ENCODE measurements at places on chromosomes 1 and 21. TPM values are rescaled to one million over a fixed set of nuclear protein-coding genes. Genes with fewer than 3 reads are reported as not detected.

Gene SELENBP1
- polyA plus RNA-seq: 146 TPM

Gene INAVA
- 23.7 TPM for polyA plus RNA-seq

DNA sequence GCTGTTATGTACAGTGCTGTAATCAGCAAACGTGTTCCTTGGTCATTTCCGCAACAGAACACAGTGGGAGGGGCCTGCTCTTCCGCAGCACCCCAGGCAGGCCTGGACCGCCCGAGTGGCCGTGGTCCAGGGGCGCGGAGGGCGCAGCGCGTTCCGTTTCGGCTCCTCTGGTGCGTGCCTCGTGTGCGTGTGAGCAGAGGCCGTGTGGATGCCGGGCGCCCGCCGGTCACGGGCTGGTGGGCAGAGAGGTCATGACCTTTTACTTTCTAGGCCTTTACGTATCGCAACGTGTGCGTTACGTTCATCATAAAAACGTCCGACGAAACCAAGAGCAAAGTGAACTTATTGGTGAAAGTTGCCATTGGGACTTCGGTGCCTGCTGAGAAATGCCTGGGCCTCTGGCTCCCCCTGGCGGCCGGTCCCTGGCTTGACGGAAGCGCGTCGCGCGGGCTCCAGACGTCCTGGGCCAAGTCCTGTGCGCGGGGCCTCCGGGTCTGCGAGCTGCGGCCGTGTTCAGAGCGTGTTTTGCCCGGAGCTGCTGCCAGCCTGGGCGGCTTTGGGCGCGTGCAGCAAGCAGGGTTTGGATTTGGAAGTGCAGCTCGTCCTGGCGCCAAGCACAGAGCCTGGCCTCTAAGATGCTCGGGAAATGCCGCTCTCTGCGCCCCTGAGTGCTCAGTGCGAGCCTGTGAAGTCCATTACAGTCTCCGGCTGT lies 34.4 kb downstream of the COL18A1 start:
- peak; percentile 87 for DNase-seq

DNA sequence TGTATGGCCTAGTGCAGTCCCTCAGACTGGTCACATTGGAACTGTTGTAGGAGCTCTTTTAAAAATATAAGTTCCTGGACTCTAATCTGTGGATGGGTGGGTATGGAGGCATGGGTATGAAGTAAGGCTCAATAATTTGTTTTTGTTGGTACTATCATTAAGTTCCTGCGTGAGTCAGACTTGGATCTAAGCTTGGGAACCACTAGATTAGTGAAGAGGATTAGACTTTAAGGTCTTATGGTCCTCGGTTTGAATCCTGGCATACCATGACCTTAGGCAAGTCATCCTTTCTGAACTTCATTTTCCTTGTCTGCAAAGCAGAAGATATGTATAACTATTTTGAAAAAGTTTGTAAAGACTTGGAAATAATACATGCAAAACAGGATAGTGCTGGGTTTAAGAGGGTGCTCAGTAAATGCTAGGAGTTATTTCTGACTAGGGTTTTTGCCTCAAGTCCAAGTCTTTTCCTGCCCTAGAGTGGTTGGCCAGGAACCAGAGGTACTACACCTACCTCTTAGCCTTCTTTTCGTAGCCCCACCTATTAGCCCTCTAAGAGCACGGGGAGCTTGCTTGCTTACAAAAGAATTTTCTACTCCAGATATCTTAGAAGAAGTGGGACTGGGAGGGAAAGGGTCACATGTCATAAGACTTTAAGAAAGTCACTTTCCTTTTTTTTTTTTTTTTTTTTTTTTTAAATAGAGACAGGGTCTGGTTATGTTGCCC lies 38.6 kb upstream of the METTL18 start:
- DNase-seq: no peak

GRCh38 chr1:229531326-229531725 lies 23.2 kb upstream of the NUP133 start:
- DNase-seq: no peak

DNA sequence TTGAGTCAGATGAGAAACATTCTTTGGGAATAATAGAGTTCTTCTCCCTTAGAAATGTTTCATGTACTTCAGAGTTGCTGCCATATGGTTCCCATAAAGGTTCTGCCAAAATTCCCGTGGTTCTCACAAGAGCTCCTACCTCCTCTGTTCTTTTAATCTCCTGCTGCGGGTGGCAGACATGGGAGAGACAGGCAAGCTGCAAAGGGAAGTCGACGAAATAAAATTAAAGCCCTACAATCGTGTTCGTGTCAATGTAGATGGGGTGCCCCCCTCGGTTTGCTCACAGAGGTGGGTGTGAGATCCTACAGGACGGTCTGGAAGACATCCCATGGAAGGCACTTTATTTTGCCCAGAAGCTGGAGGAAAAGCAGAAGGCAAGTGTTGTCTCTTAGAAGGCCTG lies 276.0 kb downstream of the RWDD3 start:
- no peak for DNase-seq

DNA sequence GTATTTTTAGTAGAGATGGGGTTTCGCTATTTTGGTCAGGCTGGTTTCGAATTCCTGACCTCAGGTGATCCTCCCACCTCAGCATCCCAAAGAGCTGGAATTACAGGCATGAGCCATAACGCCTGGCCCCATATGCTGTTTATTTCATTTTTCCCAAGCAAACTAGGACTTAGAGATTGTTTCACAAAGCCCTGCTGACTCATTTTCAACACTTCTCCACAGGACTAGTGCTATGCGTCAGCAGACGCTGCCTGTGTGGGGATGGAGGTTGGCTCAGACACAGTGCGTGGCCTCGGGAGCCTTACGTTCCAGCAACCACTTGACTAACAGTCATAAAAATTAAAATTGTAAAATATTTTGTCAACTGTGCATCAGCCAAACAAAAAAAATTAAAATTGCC lies 22.7 kb downstream of the PKNOX1 start:
- no peak for DNase-seq

DNA sequence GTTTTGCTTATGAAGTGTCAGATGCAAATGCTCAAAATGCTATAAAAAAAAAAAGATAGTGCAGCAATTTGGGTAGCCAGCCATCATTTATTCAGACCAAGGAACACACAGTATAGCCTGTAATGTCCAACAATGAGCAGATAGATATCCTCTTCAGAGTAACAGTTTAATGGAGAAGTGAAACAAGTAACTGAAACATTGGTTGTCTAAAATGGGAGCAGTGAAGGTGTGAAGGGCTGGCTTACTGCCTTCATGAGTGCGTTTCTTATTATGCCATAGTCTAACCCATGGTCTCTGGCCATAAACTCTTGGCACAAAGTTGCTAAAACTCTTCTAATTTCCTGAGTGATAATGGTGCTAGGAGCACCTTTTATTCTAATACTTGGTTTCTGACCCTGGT lies 11.4 kb downstream of the RGS5 start:
- DNase-seq: no peak

Data from right lung (tissue), 10 donors.